ENCODE measurements at places on chromosomes 1 and 21.
A peak's percentile ranks its signal among the peaks of the same experiment; 100 is the strongest.

GRCh38 chr1:51351907-51352306 is 21.5 kb upstream of the TTC39A start:
- DNase-seq: no peak

GRCh38 chr1:45543581-45544417 is 6.8 kb upstream of the AKR1A1 start:
- no peak for DNase-seq

DNA sequence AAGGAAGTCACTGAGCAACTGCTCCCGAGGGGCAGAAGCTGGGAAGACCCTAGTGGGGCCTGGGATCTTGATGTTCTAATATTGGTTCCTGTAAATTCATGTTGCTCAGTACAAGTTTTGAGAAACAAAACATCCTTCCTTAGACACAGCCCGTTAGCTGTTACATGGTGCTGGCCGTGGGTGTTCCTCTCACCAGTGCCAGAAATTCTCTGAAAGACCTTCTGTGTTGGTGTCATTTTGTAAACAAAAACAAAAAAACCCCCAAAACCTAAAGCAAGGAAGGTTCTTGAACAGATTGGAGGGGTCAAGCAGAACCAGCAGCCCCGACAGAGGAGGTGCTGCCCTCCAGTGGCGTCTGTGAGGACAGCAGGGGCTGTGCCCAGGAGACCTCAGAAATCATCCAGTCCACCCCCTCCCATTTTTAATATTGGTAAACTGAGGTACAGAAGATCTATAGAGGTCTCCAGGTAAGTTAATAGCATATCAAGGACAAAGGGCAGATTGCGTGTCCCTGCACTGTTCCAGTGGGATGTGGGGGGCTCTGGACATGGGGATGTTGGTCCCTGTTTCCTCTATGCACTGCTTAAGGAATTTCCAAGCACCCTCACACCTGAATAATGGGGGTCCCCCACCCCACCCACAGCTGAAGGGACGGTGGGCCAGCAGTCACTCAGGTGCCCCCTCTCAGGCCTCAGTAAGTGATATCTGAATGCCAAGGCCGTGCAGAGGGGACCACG is 38.2 kb downstream of the SLC2A7 start:
- peak; percentile 31 for DNase-seq

DNA sequence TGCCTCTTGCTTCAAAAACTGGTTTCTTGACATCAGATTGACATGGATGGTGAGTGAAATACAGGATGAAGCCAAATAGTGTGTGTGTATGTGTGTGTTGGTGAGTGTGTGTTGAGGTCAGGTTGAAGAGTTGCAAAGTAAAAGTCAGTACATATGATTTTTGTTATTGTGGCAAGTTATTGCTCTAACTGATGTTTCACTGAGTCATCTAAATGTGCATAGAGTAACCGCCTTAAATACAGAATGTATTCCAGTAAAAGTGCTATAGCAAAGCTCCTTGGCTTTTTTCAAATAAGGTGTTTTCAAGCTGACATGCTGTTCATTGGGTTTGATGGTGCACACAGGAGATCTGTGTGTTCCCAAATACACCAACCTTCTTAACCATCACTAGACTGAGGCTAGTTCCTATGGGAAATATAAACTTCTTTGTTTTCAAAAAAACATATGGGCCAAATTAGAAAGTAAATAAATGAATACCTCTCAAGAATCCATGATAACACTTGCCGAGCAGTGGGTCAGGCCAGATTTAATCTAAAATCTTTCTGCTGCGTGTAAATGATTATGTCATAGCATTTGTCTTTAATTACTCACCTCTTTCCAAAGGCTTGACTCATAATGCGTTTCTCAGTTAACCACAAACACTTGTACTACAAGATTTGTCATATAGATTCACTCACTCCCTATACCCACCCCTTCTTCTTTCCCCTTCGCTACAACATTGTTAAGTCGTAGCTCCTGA is 151.1 kb downstream of the LYPLAL1 start:
- peak; percentile 17 for DNase-seq

GRCh38 chr1:43098200-43098599 is 73.9 kb downstream of the EBNA1BP2 start:
- DNase-seq: no peak

DNA sequence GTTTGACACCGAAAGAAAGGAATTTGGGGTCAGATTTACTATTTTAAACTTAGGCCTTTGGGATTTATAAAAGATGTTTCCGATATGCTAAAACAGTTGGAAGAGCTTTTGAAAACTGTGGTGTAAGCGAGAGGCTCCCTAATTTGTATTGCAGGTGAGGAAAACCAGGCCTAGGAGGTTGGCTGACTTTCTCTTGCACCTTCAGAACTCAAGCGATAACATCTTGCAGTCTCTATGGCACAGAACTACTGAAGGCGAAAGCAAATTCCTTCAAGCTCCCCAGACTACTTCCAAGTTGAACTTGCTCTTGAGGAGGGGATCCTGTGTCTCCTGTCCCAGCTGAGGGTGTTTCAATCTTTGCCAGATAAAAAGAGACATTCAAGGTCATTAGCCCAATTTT is 685.7 kb downstream of the ADGRL2 start:
- DNase-seq: no peak

DNA sequence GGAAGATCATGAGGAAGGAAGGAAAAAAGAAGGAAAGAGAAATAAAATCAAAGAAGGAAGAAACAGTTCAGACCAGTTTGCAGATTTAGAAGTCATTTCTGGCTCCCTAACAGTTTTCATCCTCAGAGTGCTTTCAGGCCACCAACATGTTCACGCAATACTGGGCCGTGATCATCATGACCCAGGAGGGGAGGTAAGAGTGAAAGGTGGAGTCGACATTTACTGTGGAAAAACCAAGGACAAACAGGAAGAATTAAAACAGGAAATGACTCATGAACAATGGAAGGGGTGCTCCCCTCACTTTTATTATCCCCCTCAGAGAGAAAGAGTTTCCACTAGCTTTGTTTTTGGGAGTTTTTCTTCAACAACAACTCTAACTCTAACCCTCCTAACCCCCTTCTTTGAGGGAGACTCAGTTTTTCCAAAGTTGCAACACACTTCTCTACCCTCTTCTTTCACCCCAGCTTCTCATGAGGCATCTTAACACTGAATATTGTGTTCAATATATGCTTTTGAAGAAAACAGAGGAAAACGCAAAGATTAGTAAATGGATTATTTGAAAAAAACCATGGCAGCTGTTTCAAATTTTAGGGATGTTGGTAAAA is 60.4 kb downstream of the VANGL2 start:
- DNase-seq: no peak

GRCh38 chr21:33067457-33067856 is 2.5 kb upstream of the OLIG1 start:
- no peak for DNase-seq

- no peak for DNase-seq
These were observed 84.1 kb downstream of the PLPPR5 start for GRCh38 chr1:98920441-98921110.

DNA sequence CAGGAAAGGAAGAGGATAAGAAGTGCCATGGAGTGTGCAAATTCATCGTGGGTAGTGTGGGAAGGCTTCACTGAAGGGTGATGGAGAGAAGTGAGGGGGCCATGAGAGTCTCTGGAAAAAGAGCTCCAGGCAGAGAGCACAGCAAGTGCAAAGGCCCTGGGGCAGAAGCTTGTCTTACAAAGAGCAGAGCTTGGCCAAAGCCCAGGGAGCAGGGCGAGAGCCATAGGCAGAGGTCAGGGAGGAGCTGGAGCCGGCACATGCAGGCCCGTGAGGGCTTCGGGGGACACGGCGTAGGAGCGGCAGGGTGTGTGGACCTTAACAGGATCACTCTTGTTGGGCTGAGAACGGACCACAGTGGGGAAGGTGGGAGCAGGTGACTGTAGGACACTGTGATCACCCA is 83.7 kb upstream of the EDN2 start:
- DNase-seq: no peak

GRCh38 chr1:50368179-50369007 is 54.9 kb downstream of the DMRTA2 start:
- DNase-seq: peak; percentile 46

DNA sequence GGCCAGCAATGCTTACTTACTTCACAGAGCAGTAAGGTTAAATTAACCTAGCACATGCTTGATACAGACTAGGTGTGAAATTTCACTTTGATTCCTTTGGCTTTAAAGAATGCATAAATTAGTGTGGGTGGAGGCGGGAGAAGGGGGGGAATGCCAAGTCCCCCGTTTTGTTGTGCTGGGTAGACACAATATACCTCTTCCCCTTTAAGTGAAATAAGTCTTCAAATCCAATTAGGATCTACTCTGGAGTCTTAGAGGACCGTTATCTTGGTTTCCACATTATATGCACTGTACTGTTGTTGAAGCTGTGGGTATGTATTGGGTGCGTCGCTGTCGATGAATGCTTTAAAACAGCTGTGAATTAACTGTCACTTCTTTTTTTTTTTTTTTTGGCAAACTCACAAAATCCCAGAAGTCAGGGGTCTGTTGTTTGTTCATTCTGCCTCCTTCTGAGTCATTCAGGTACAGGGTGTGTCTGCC is 1.6 kb upstream of the S1PR1 start:
- no peak for DNase-seq

- peak; percentile 37 for DNase-seq
These were observed 282 bp downstream of the RSPH1 start for GRCh38 chr21:42495765-42496119.

- no peak for DNase-seq
These were observed 746 bp downstream of the TADA1 start for GRCh38 chr1:166875302-166875733.

DNA sequence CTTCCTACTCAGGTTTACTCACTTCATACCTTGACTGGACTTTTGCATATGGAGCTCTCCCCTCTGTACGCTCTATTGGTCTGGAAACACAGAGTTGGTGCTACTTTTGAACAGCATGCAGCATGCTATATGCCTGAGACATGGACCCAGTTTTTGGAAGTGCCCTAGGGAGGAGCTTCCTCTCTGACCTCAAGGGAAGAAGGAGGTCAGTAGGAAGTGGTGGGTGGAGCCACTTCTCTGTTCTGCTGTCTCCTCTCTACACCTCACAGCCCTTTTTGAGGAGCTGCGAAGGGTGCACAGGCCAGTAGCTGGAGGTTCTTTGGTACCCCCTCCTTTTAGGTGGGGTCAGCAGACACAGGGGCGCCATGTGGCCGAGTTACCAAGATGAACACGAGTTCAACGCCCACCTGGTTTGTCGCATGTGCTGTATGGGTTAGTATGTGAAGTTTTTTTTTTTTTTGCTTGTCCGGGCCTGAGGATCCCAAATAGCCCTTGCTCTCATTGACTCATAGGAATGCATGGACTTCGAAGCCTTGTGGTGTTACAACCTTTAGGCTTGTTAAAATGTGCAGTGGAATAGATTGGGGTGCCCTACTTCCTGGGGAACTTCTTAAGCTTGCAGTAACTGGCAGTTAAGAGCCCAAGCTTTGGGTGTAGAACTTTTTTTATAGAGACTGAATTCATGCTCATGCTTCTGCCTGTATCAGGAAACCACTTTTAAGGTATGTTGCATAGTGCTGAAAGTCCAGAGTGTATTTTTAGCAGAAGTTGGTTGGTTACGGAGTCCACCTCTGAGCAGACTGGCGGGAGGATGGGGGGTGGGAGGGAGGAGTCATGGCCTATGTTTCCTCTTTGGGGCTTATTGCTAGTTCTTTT is 10.7 kb downstream of the MACF1 start:
- no peak for DNase-seq

DNA sequence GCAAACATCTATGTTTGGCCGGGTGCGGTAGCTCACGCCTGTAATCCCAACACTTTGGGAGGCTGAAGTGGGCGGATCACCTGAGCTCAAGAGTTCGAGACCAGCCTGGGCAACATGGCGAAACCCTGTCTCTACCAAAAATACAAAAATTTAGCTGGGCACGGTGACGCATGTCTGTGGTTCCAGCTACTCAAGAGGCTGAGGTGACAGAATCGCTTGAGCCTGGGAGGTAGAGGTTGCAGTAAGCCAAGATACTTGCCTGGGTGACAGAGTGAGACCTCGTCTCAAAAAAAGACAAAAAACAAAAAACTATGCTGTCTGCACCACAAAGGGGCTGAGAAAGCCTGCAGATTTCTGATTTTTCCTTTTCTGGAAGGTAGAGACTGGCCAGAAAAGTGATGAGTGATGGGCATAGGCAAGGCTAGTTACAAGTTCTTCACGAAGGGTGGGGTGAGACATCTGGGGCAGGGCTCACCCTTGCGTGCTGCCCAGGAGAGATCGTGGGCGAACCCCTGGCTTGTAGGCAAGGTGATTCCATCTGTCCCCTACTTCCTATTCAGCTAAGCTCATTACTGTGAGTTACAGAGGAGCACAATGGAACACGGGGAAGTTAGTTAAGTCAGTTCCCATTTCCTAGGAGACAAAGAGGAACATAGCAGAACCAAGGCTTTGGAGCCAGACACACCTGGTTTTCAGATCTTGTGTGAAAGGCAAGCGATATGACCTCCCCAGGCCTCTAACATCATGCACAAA is 3.2 kb downstream of the SLC2A1 start:
- DNase-seq: no peak

DNA sequence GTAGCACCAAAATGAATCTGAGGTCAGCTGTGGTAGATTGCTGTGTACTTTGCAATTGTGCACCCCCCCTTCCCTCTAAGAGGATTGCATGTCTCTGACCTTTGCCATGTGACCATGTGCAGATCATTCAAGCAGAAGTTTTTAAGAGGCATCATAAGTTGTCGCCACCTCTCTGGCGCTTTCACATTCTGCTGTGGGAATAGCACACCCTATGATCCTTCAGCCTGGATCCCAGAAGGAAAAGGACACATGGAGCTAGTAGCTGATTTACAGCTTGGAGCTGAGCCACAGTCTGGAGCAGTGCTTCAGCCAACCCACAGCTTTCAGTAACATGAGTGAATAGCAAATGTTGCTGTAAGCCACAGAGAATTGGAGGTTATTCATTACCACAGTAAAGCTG is 158.5 kb downstream of the TSEN15 start:
- DNase-seq: no peak

DNA sequence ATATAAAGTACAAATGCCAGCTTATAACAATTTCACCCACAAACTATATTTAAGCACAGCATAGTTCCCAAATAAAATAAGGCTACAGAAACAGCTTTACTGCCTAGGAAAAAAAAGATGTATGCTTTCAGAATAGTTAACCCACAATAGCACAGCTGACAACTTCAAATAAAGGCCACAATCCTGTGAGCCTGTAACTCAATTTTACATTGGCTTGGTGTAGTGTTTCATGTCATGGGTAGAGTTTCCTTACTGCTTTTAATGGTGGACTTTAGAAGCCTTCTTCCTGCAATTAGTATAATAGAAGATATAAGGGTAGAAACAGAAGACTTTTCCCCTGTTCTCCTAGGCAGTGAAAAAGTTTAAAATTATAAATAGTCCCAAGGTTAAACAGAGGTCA is 44.3 kb upstream of the ZC3H11B start:
- no peak for DNase-seq

GRCh38 chr1:218813237-218813636 is 360.4 kb upstream of the LYPLAL1 start:
- no peak for DNase-seq
